Thymus (tissue), 14 donors: ENCODE measurements at places on chromosomes 5 and 9.

DNA sequence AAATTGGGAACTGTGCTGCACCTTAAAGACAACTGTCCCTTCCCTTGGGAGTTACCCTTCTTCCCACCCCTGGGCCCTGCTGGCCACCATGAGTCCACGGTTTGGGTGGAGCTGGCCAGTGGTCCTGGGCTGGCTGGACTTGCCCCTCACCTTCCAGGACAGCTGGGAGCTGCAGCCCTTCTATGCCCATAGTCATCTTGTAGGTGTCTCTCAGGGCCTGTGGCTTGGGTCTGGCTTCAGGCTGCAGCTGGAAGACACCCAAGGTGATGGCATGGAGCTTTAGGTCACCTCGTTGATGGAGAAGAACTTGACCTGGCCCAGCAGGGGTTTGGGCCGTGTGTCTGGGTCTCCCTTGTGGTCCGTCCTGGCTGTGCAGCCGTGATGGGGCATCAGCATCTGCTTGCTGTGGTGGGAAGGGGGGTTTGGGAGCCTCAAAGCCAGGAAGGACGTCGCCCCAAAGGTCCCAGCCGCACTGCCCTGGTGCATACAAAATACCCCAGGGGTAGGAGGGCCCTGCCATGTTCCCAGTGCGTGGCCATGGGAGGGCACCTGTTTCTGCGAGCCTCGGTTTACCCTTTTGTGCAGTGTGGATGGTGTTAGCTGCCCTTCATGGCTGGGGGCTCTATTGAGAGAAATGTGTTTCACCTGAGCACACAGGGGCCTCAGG lies 8.9 kb downstream of the WNK2 start:
- DNase-seq: no peak

GRCh38 chr5:9641806-9642355 lies 11.7 kb upstream of the TAS2R1 start:
- DNase-seq: no peak

DNA sequence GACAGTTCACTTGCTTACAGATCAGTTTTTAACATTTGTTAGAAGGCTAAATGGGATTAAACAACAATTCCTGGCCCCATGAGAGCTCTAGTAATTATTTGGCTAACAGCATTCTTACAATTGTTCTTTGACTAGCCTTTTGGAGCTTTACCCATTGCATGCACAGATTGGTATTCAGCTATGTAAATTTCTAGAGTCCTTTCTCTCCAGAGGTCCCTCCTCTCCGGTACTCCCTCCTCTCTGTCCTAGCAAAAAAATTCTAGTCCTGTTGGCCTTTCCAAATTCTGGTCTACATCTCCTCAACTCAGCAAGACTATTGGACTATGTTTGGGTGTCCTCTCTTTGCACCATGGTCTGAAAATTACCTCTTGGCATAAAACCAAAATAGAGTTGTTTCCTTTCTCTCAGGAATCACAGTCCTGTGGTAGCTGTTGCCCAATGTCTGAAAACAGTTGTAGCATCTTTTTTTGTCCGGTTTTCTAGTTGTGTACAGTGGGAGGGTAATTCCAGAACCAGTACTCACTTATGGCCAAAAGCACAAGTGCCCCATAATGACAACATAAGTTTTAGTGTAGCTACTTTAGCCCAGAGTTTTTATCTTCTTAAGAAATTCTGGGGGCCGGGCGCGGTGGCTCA lies 18.1 kb downstream of the SAR1B start:
- no peak for DNase-seq

- no peak for DNase-seq
These were observed 47.9 kb downstream of the MEGF10 start for GRCh38 chr5:127338501-127338900.
